Stimulated activated CD4-positive, alpha-beta T cell treated with anti-CD3 and anti-CD28 coated beads, Interleukin-12 subunit alpha, Interleukin-12 subunit beta, amount 100 ng/mL, for 48 hours (primary cell): ENCODE measurements at places on chromosomes 2 and 18.

GRCh38 chr2:196263181-196263747 is 91.9 kb upstream of the STK17B start:
- no peak for DNase-seq

DNA sequence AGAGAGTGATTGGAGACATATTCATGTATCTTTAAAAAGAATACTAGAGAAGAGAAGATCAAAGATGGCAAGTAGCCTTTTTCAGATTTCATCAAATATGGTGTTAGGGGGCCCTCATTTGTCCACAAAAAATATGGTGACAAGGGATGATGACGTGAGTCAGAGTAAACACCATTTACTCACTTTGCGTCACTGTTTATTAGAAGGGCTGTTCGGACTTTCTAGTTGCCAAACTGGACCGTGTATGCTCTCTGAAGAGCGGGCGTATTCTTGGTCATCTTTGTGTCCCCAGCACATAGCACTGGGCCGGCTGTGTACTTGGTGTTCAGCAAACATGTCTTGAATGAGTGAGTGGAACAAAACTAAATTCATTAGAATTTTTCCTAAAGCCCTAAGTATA is 37.5 kb downstream of the TTC39C start:
- no peak for DNase-seq

- DNase-seq, result no peak
Measured at GRCh38 chr2:230949966-230950873, 25.2 kb upstream of the GPR55 start.

- DNase-seq, result no peak
Measured at GRCh38 chr2:234793212-234793785, 158.5 kb upstream of the SH3BP4 start.

GRCh38 chr2:31337197-31337596 is 77.3 kb downstream of the XDH start:
- DNase-seq, result no peak

- no peak for DNase-seq
Measured at GRCh38 chr2:233363744-233364235, 9.5 kb downstream of the DGKD start.

DNA sequence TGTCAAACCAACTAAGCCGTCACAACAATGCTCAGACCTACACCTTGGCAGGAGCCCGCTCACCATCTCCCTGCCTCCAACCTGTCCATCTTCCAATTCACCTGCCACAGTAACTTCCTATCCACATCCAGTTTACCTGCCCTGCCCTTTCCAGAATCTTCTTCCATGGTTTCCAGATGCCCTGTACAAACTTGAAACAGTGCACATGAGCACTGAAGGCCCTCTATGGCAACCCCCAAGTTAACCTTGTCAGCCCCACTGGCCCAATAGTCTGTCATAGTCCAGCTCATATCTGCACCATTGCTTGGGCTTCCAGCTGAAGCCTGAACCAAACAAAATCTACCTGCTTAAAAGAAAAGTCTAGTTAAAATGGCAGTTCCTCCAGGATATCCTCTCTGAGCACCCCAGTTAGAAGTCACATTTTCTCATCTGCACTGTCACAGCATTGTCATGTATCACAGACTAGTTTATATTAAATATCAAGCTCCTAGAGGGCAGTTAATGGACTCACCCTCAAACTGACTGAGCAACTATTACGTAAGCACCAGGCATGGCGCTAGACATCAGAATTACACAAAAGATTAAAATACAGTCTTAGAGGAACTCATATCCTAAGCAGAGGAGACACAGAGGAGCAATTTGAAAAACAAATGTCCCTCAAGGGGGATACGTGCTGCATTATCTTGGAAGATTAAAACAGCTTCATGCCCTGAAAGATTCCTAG is 11.6 kb downstream of the NFE2L2 start:
- no peak for DNase-seq

GRCh38 chr18:25300492-25300891 is 51.5 kb downstream of the ZNF521 start:
- DNase-seq, result no peak

GRCh38 chr18:269480-270095 is 1.7 kb upstream of the THOC1 start:
- no peak for DNase-seq

DNA sequence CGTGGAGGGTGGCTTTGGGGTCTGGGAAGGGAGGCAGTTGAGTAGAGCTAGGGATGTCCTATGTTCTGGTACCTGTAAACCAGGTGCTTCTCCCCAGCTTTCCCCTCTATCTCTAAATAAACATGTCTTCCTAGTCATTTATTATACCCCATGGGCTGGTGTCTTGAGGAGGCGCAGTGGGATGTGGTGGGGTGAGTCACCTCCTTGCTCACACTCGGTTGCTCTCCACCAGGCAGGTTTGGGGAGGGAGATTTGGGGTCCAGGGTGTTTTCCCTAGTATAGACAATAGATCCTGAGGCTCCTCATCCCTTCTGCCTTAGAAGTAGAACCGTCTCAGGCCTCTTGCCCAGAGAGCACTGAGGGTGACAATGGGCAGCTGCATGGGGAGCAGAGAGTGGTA is 5.1 kb downstream of the PSD4 start:
- DNase-seq, result no peak

GRCh38 chr2:224650815-224651439 is 65.2 kb downstream of the CCDC195 start:
- DNase-seq, result peak; percentile 46

- DNase-seq, result no peak
Measured at GRCh38 chr2:134261398-134262131, 7.7 kb downstream of the MGAT5 start.

- DNase-seq, result no peak
Measured at GRCh38 chr18:46736135-46736534, 20.7 kb downstream of the ST8SIA5 start.

DNA sequence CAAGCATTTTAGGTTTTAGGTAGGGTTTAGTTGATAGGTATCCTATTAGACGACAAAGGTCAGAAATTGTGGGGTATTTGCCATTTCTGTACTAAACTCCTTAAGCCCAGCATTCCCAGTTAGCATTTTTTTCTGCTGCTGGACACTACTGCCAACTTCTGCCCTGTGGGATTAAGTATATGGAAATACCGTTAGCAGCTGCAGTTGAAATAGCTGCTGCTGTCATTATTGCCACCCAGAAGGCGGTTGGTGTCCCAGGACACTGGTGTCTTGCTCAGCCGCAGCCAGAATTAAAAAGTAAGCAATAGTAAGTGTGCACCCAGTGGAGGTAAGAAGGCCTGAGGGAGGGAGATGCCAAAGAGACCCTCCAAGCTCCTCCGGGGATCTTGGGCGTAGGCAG is 1.9 kb upstream of the UXS1 start:
- DNase-seq, result no peak

- DNase-seq, result no peak
Measured at GRCh38 chr2:37365669-37366068, 21.2 kb downstream of the QPCT start.

DNA sequence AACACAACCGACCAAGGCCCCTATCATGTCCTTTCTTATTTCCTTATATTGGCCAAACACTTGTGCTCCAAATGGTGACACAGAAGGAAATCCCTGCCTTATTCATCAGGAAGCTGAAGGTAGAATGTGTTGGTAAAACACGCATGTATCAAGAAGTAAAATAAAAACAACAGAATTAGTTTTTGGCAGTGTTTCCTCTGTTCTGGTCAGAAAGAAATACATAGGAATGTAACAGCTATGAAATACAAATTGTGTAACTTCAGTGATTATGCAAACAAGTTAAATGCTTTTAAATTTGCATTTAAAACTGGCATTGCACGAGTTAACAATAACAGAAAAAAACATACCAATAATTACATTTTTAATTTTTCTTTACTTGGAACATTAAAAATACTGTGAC is 19.3 kb downstream of the ST6GAL2 start:
- DNase-seq, result no peak

GRCh38 chr2:28086611-28087010 is 196.1 kb downstream of the BABAM2 start:
- no peak for DNase-seq
